ENCODE measurements at places on chromosomes 5 and 9.

DNA sequence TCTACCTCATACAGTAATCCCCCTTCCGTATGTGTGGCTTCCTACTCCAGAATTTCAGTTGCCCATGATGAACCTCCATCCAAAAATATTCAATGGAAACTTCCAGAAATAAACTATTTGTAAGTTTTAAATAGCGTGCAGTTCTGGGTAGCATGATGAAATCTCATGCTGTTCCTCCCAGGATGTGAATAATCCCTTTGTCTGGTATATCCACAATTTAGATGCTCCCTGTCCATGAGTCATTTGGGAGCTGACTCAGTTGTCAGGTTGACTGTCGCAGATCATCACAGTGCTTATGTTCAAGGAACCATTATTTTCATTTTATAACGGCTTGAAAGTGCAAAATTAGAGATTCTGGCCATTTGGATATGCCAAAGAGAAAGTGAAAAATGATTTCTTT lies 290.1 kb upstream of the CDH9 start:
- no peak for DNase-seq

DNA sequence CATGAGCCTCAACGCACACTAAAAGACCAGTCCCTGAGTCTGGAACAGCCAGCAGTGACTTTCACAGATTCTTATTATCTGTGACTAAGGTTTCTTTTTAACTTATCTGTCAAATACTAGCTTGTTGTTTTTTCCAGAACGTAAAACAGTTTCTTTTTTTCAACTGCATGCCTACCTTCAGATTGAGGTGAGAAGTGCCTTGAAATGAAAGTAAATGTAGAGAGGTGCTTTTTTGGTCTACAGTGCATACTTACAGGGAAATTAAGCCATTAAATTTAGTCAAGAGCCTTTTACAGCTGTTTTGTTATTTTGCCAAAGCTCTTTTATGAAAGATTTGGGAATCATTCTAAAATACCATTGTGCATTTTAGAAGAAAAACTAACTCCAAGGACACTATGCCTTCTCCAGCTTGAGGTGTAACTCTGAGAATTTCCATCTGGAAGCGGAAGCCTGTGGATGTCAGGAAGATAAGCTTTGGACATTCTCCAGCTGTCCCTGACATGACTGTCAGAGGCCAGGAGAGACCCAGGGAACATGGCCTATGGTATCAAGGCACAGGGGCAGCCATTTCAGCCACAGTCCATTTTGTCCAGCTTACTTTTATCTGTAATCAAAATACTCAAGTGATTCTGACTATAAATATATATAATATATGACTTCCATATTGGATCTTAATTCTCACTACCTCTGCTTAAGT lies 230.3 kb downstream of the GLIS3 start:
- no peak for DNase-seq

DNA sequence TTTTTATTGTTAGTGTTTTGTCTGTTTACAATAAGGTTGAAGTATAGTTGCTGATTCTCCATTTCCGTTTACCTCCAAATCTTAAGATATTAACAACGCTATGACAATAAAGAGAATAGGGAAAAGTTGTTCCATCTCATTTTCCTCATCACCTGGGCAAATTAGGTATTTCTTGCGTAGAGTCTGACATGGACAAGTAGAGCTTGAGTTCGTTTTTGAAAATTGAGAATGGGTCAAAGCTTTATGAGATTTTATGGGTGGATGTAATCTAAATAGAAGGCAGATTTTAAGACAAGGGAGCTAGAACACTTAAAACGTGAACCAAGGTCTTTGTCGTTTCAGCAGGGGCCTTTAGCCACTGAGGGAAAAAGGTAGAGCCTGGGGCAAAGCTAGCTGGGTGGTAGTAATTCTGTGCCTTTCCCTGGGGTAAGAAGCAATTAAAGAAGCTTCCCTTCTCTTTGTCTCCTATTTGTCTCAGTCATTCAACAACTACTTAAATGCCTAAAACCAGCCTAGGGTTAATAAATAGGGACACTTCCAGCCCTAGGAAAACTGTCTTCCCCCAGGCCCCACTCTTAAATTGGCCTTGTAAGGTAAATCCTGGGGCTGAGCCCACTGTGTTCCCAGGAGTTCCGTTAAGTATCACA lies 551 bp upstream of the CAAP1 start:
- no peak for DNase-seq

DNA sequence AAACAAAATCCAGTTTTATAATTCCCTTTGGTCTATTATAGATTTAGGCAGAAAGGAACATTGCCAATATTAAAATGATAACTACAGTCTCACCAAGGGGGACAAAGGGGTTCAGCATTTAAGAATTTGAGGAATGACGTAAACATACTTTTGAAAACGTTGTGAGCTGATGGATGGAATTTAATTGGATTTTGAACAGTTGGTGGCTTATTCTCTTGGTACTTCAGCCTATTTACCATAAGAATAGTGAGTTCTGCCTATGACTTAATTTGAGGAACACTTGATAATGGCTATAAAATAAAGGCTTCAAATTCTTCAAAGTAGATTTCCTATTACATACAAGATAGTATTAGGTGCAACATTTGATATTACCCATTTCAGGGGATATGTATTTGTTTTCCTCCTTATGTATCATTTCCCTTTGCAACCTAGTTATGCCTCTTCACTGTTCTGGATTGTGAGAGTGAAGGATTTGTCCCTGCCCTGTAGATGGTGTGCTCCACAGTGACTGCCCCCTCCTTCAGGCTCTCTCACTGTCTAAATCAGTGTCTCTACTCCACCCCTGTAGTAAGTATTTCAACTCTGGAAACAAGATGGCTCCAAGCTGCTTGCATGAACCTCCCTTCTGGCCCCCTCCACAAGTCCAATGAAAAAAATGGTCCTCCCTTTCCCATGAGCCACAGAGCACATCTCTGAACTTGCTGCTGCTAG lies 225.6 kb downstream of the ARHGEF28 start:
- no peak for DNase-seq

GRCh38 chr9:114824110-114824509 lies 18.3 kb upstream of the TNFSF15 start:
- DNase-seq = no peak

DNA sequence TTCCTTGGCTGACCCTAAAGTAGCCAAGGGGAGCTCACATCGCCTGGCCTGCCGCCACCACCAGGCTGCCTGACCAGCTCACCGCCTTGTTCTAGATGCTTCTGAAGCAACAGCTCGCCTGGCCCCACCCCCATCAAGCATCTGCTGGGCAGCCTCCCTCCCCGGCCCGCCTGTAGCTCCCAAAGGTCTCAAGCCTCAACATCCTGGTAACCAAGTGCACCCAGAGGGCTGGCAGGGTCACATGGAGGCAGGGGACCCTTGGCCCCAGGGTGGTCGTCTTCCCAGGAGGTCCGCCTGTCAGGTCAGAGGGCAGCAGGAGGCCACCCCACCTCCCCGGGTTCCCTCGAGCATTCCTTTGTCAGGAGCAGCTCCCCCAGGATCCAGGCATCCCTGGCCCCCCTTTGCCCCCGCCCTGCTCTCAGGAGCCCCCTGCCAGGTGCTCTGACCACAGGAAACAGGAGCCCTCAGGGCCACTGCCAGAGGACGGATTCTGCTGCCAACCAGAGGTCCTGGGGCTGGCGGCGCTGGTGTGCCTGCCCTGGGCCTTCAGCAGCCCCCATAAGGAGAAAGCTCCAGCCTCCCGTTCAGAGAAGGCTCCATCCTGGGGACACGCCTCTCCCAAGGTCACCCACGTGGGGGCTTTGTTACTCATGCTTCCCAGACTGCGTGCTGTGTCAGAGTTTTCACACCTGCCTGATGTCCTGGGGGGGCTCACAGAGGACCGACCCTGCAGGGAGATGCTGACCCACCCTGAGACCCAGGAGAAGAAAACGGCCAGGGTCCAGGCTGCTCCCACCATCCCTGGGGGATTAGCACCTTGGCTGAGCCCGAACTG lies 3.5 kb upstream of the LRRC14B start:
- no peak for DNase-seq

DNA sequence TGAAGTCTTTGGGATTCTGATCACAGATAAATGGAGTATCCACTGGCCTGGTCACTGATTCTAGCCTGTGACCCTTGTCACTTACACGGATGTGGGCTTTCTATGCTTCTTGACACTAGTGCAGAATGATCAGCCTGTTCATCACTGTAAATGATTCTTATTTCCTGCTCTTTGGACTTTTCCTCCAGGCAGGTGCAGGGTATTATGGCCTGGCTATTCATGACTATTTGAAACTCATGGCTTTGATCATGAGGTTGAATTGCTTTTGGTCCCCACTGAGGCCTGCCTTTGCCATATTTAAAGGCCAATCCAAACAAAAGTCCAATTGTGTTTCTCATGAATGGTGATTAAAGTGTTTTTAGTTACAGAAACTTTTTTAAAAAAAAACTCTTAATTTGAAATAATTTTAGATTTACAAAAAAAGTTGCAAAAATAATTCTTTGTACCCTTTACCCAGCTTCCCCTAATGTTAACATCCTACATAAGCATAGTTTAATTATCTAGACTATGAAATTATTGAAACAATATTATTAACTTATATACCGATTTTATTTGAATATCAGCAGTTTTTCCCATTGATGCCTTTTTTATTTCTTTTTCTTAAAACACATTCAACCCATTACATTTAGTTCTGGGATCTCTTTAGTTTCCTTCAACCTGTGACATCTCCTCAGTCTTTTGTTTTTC lies 68.1 kb downstream of the GALNT10 start:
- no peak for DNase-seq

- no peak for DNase-seq
Observed at GRCh38 chr5:66671305-66671704, 75.1 kb downstream of the MAST4 start.

GRCh38 chr5:76403766-76404222 lies 709 bp downstream of the IQGAP2 start:
- no peak for DNase-seq

GRCh38 chr9:14222149-14222835 lies 91.6 kb downstream of the NFIB start:
- DNase-seq = no peak

DNA sequence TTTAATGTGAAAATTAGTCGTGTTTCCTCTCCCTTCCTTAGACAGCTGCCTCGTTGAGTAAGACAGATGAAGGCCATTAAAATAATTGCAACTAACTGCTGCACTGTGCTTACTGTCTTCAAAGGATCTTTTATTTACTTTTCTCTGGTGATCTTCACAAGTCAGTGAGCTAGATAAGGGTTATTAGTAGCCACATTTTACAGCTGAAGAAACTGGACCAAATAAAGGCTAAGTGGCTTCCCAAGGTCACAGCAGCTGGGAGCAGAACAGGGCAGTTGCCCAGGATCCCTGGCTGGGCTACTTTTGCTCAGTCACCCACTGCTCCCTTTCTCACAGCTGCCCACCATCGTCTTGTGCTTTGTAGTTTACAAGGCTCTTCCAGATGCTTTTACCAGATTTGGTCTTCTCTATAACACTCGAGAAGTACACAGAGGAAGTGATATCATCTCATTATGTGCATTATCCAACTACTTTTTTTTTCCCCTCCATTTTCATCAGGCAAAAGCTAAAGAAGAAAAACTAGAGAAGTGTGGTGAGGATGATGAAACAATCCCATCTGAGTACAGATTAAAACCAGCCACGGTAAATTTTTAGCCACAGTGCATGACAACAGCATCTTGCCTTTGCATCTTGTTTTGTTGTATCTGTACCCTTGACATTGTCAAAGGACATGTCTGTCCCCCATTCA lies 61.8 kb downstream of the ERAP1 start:
- no peak for DNase-seq

- DNase-seq = no peak
Observed at GRCh38 chr5:72623936-72624335, 116.7 kb upstream of the ZNF366 start.
